ENCODE measurements at places on chromosomes 1 and 21.

GRCh38 chr21:46069166-46069565 is 28.7 kb upstream of the COL6A2 start:
- no peak for DNase-seq

GRCh38 chr1:92679980-92680379 is 104.9 kb downstream of the EVI5 start:
- no peak for DNase-seq

DNA sequence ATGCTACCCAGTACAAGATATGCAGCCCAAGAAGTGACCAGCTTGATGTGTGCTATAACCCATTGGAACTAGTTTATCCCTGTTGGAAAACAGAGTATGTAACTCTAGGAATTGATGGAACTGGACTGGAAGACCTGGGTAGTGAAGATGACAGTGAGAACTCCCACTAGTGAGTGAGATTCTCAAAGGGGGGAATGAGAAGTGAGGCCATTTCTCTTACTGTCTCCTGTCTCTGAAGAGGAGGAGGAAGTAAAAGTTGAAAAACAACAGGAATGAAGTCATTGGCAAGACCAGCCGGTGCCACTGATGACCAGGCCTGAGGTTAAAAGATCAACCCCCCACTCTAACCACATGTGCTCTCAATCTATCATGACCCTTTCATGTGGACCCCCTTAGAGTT is 20.9 kb downstream of the PLA2G2F start:
- DNase-seq = no peak

DNA sequence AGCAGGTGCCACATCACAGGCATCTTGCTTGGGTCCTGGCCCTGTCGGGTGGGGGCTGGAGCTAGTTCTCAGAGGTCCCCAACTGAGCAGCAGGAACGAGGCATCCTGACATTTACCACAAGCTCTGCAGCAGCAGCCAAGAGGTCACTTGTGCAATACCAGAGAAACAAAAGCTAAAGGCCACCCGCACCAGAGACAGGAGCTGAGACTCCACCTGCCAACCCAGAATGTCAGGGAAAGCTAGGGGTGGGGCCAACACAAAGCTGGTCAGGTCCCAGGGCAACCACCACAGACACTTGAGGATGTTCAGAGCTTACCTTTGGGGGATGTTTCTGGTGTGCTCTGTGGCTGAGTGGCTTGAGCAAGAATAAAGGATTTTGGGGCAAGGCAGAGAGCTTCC is 13.6 kb upstream of the SYT6 start:
- no peak for DNase-seq

GRCh38 chr21:37994211-37994610 is 78.0 kb upstream of the KCNJ6 start:
- DNase-seq = no peak

DNA sequence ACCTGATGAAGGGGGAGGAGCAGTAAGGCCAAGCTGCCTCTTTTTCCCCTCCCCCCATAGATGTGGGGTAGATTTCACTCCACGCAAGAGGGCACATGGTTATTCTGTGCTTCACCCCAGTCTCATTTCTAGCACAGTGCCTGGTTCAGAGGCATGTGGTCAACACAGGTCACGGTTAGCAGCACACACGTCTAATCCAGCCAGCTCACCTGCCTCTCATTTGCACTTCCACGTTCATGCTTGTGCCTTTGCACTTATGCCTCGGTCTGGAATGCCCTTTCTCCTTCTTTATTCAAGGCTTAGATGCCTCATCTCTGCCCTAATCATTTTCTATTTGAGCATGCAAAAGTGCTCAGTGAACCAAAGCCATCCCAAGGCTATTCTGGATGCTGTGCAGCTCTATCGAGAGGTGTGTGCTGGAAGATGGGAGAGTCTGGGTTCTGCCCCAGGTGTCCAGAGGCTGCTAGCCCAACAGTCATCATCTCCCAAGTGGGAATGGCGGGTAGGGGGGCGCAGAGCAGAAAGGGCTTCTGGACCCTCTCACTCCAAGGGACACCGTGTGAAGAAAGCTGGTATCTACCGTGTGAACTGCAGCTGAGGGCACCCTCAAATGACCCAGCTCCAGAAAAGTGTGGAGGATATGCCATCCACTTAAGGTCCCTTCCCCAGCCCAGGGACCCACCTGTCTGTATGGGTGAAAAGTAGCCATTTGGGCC is 2.1 kb upstream of the A3GALT2 start:
- no peak for DNase-seq

DNA sequence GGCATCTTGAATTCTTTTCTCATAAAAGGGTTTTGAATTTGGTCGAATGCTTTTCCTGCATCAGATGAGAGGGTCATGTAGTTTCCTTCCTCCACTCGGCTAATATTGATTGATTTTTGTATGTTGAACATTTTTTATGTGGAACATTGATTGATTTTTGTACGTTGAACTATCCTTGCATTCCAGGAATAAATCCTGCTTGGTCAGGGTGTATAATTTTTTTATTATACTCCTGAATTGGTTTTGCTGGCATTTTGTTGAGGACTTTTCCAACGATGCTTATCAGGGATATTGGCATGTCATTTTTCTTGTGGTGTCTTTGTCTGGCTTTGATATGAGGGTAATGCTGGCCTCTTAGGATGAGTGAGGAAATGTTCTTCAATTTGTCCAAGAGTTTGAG is 8.5 kb downstream of the TMEM240 start:
- no peak for DNase-seq

- no peak for DNase-seq
These were observed 48.3 kb downstream of the CTTNBP2NL start for GRCh38 chr1:112444269-112444668.

DNA sequence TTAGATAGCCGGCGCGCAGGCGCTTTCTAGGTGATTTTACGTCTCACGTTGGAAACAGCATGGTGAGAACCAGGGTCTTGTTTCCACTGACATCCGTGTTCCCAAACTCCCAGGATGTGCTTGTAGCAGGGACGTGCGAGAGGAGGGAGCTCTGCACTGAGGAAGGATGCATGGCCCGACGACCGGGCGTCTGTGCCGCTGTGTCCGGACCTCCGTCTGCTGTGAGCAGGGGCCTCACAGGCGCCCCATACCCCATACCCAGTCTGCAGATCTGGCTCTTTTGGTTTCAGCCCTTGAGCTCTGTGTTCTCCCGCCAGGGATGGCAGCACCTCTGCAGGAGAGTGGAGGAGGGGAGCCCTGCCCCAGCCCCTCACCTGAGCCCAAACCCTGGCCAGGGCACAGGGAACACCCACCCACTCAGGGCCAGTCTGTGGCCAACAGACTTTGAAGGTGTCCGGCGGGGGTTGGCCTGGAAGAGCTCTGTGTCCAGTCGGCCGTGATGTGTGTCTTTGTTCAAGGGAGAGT is 67.2 kb upstream of the COL6A1 start:
- no peak for DNase-seq

DNA sequence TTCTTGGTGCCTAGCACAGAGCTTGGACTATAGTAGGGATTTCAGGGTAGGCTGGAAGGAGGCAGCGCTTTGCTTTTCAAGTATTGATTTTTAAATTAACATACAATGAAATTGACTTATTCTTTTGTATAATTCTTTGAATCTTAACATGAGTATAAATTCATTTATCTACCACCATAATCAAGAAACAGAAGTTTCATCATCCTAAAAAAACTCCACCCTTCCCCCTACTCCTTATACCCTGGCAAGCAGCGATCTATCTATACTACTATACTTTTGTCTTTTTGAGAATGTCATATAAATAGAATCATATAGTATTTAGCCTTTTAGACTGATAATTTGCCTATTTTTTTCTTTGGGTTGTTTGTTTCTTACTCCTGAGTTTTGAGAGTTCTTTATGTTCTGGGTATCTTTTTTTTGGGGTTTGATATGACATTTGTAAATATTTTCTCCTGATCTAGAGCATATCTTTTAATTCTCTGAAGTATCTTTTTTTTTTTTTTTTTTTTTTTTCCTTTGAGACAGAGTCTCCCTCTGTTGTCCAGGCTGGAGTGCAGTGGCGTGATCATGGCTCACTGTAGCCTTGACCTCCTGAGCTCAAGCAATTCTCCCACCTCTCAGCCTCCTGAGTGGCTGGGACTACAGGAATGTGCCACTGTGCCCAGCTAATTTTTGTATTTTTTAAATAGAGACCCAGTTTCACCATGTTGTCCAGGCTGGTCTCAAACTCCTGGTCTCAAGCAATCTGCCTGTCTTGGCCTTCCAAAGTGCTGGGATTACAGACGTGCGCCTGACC is 6.4 kb downstream of the RPS6KC1 start:
- no peak for DNase-seq

GRCh38 chr1:68339505-68339904 is 107.2 kb upstream of the WLS start:
- DNase-seq = no peak

- no peak for DNase-seq
These were observed 24.4 kb downstream of the ALG14 start for GRCh38 chr1:95048317-95048716.

GRCh38 chr21:18877917-18878316 is 474.3 kb upstream of the TMPRSS15 start:
- no peak for DNase-seq

DNA sequence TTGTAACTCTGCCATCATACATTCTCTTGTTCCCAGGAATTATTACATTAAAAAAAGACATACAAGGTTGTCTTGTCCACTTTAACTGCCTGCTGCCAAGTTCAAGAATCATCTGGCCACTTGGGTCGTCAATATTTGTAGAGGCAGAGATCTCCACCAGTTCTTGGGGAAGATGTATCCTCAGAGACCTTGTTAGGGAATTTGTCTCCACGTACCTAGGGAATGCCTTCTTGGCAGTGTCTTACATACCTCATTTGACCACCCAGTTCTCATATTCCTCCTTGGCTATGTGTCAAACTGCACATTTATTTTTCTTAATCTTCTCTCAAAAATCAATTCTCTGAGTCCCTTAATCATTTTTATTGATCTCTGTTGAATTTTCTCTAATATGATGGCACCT is 266.0 kb downstream of the SPATA17 start:
- DNase-seq = no peak

All from CD4-positive, alpha-beta T cell (primary cell).